Mucosa of descending colon (tissue), 3 donors: ENCODE measurements at places on chromosomes 2 and 18. TPM values are rescaled to one million over a fixed set of nuclear protein-coding genes. Genes with fewer than 3 reads are reported as not detected.

- peak; percentile 59 for DNase-seq
These were observed 475.0 kb upstream of the POU3F3 start for GRCh38 chr2:104378853-104379374.

DNA sequence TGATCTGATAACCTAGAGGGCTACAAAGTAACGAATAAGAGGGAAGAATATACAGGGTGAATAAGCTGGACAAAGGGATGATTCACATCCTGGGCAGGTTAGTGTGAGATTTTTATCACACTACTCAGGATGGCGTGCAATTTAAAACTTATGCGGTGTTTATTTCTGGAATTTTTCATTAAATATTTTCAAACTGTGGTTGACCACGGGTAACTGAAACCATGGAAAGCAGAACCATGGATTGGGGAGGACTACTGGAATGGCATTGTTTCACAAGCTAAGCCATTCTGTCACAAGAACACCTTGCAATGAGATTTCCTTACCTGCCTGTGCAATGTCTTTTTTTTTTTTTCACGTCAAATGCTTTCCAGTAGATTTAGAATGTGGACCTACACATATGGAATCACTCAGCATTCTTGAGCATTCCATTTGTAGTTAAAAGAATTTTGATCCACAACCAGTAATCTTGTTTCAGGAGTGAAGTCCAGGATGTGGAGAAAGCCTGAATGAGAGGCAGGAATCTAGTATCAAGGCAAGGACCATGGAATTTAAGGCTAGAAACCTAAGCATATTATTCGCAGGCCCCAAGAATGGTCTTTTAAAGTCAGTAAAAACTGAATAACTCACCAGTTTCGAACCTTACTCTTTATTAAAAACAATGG, 8.0 kb upstream of the CDK15 start:
- no peak for DNase-seq

GRCh38 chr18:7545734-7546133, 21.4 kb upstream of the PTPRM start:
- no peak for DNase-seq

DNA sequence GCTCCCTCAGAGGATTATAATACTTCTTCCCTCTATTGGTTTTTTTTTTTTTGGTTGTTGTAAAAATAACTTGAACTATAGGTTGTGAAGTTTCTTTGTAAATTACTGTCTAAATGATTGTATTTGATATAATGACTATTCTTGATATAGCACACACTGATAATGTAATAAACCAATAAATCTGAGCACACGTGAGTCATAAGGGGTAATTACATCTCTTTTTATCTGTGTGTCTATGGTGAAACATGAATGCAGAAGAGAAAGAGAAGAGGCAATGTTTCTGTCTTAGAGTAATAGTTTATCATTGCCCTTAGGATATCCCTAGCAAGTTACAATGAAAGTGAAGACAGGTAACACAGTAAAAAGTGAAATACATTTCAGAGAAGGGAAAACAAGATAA, 64.1 kb upstream of the RAPGEF4 start:
- no peak for DNase-seq

DNA sequence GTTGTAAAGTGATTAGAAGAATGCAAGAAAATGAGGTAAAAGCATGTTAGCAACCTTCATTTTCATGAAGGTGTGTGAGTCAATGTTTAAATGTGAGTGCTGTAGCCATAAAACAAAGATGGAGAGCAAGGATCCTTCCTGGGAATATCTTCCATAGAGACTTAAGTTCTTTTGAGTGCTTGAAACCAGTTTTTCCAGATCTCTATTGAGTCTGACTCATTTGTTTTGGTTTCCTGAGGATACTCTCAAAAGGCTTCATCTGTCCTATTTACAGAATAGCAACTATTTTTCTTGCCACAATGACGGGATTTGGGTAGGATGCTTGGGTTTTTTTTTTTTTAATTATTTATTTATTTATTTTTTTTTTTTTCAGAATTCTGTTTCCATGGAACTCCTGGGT, 45.9 kb upstream of the ASB1 start:
- DNase-seq: no peak

GRCh38 chr2:44291281-44292248, 16.3 kb downstream of the SLC3A1 start:
- DNase-seq: peak; percentile 78

GRCh38 chr2:136013955-136014354, 28.5 kb upstream of the DARS1 start:
- DNase-seq: no peak

GRCh38 chr18:13477147-13477683, 249.1 kb downstream of the FAM210A start:
- no peak for DNase-seq

DNA sequence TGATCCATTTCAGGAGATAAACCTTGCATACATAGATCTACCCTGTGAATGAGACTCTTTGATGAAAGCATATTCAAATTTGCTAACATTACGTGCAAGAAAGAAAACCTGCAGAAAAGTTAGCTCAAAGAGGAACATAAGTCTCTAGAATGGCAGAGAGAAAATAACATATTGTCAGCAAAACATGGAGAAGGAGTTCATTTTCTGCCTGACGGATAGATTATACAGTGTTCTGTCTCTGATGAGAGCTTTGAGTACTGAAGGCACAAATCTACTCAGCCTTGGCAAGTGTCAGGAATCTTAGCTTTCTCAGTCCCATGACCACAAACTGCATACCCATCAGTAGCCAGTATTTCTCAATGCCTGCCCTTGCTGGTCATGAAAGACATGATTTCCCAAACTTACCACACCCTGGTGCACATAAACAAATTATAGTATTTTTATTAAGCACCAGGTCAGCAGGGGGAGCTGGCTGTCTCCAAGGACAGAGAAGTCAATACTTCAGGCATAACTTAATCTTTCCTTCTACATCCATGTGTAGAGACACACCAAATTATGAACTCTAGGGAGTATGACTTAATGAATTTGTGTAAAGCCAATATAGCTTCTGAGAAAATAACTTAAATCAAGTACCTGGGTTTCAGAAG, 401.2 kb upstream of the SOX11 start:
- DNase-seq: no peak

GRCh38 chr2:127627740-127628571, 18.0 kb upstream of the GPR17 start:
- DNase-seq: no peak

GRCh38 chr2:201401815-201402214, 44.7 kb upstream of the FLACC1 start:
- DNase-seq: no peak

Gene SULT1C4
- total RNA-seq: 0.55 TPM

Gene NT5DC4
- not detected for total RNA-seq

Gene TANC1
- total RNA-seq: 55.5 TPM

Gene ANKRD62
- not detected for total RNA-seq
